ENCODE measurements at places on chromosomes 13 and 19.

GRCh38 chr13:58085819-58086218, 454.3 kb downstream of the PCDH17 start:
- DNase-seq = no peak

DNA sequence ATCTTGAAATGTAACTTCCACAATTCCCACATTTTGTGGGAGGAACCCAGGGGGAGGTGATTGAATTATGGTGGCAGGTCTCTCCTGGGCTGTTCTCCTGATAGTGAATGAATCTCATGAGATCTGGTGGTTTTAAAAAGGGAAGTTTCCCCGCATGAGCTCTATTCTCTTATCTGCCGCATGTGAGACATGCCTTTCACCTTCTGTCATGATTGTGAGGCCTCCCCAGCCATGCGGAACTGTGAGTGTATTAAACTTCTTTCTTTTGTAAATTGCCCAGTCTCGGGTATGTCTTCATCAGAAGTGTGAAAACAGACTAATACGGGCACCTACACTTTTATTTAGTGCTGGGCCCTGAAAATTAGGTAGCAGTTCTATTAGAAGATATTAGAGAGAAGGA, 45.8 kb downstream of the TNFSF13B start:
- no peak for DNase-seq

DNA sequence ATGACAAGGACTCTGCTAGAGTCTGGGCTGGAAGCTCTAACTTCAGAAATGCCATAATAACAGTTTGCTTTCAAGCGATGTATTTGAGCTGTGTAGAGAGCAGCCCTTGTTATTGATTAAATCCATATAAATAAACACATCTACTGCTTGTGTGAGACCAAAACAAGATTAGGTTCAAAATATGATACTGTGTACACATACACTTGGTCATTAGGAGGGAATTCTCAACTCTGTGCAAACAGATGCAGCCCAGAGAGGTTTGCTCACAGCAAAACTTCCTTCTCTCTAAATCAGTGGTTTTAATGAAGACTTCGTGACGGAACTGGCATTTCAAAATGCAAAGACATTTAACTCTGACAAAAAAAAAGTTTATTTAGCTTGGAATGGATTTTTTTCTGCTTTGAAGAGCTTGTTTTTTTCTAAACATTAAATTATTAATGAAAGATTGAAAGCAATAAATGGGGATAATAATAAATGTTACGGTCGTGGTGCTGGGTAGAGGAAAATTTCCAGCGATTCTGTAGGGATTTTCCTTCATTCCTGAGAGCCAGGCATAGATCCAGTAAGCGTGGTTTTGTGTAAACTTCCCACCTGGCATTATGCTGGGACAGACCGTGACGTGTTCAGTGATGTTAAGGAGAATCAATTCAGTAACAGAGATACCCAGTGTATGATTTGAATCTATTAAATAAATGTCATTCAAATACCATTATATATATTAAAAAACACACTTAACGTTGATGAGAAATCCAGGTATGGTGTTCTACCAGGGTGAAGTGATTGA, 213.7 kb downstream of the TEX29 start:
- DNase-seq = no peak

DNA sequence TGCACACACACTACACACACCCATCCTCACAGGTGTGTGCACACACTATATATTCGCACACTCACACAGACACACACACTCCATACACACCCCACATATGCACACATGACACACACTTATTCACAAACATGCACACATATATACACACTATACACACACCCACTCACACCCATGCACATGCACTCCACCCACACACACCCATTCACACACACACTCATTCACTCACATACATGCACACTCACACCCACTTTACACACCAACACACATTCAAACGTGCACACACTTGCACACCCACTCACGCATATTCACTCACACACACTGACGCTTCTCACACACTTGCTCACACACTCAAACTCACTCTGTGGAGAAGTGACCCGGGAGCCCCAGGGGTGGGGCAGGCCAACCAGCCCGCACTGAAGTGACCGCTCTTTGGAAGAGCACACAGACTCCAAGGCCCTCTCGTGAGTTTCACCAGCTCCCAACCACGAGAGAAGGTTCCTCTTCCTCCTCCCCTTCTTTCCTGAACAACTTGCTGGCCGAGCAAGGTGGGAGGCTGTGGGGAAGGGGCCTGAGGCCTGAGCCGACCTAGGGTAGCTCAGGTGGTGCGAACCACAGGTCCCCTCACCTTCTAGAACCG, 86.1 kb upstream of the TM9SF2 start:
- no peak for DNase-seq

DNA sequence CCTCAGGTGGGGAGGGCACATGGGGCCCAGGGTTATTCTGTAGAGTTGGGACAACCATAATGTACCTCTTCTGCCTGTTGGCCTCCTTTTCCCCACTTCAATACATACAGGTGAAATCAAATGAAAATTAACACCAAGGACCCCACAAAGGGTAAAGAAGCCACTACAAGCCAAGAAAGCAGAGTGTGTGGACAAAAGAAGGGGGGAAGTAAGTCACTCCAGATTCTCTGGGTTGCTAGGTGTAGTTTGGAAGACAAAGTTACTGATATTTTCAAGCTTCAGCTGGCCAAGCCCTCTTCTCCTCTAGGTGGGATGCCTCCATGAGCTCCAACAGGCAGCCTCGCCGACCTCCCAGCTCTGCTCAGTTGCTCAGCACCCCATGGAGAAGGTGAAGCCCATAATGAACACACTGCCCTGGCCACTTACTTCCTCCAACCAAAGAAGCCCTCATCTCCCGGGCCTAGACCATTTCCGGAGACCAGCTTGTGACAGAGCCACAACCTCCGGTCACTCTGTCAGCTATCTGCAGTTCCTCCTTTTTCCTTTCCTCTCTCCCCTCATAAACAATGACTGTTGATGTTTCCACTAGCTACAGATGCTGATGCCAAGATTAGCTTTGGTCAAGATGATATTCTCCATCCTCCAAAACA, 66.8 kb upstream of the MED4 start:
- peak; percentile 7 for DNase-seq

DNA sequence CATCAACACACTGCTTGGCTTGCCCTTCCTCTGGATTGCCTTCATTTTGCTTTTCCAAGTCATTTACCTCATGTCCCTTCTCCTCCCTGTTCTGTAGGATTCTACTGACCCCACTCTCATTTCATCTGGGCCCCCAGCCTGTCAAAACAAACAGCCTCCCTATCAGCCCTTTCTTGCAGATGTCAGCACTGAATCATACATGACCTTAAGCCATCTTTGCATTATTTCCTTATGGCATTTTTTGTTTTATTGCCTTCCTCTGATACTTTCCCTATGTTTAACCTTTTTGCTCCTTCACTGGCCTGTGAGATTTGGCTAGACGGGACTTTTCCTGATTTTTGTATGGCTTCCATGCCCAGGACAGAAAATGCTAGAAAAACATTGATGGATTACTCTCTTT, 8.7 kb downstream of the LRCH1 start:
- no peak for DNase-seq

GRCh38 chr13:83819156-83819555, 63.1 kb downstream of the SLITRK1 start:
- no peak for DNase-seq

GRCh38 chr19:45999653-46000121, 4.4 kb downstream of the CCDC61 start:
- no peak for DNase-seq

DNA sequence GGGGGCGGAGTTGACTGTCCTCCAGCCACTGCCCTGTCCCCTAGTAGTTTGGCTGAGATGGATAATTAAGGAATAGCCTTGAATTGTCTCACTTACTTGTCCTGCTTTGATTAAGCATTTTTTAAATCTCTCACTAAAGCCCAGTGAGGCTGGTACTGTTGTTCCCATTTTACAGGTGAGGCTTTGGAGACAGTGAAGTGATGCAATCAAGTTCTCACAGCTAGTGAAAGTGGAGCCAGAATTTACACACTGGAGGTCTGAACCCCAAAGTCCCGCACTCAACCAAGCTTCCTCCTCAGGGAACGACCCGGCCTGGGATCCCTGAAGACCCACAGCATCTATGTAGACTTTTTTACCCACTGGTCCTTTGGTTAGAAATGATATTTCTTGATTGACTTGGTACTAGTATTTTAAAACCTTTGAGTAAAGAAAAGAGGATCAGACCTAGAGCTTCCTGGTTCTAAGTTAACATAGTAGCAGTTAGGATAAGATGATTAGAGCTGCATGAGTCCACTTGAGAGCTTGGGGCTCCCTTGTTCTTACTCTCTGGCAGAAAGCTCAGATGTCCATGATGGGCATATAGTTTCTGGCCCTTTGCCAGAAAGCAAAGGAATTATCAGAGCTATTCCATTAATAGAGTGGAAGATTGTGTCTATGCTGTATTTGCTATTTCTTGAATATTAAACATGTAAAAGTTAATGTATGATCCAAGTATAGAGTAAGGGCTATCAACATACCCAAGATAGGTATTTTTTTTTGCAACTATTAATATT, 154.3 kb downstream of the LMO7 start:
- DNase-seq = no peak

- no peak for DNase-seq
Observed at GRCh38 chr13:41394166-41394565, 63.2 kb upstream of the RGCC start.

DNA sequence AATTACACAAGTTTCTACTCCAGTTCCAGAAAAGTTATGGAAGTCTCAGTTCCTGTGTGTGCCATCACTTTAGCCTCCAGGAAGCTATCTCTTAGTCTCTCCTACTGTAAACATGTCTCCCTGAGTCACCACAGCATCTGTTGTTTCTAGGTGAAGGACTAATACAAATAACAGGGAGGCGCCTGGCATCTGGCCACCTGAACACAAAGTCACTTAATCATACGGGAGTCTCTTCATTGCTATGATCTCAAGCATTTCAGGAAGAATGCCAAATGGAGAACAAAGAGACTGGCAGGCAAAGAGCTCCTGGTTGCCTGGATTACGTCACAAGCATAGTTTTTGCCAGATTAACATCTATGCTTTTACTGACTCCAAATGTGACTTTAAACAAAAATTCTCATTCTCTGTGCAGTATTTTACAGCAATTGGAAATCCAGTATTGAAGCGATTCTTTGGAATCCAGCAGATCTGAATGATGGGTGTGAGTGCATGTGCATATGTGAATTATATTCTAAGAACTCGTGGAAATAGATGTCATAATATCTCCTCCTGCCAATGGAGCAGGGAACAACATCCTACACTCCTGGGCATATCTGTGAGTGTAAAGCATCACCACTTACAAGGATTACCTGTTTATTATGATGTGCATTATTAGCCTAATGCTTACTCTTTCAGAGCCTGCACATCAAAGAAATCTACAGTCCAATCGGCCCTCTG, 572.8 kb downstream of the PCDH9 start:
- no peak for DNase-seq

GRCh38 chr19:12841094-12841493, 2.8 kb downstream of the MAST1 start:
- no peak for DNase-seq

DNA sequence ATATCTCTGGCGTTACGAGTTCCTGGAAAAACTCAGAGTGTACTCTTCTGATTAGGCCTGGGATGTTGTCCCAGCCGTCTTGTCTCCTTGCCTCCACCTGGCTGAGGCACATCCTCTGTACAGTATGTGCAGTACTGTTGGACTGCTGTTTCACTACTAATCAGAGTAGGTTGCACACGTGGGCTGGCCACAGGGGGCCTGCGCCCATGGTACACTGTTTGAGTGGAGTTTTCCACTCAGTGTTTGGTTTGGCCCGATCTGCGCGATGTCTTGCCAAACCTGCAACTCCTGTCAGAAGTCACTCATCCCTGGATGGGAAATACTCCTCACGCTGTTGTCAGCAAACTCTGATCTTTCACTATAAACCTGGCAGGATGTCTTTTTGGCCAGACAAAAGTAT, 189.6 kb upstream of the CSNK1A1L start:
- no peak for DNase-seq

GRCh38 chr19:18853755-18854427, 22.1 kb downstream of the UPF1 start:
- no peak for DNase-seq

DNA sequence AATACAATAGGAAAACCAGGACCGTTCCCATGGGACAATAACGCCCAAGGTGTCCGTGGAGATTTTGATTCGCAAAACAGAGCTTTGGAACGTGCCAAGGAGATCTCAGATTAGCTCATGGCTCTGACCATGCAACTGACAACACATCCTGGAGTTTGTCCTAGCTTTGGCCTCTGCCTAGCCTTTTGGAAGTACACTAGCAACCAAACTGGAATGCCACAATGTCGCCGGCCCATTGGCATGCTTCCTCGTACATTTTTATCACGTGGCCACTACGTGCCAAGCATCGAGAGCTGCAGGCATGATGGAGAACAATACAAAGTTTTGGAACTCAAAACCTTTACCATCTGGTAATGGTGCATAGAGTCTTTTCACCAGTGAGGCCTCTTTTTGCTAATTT, 256.5 kb downstream of the DCLK1 start:
- no peak for DNase-seq

DNA sequence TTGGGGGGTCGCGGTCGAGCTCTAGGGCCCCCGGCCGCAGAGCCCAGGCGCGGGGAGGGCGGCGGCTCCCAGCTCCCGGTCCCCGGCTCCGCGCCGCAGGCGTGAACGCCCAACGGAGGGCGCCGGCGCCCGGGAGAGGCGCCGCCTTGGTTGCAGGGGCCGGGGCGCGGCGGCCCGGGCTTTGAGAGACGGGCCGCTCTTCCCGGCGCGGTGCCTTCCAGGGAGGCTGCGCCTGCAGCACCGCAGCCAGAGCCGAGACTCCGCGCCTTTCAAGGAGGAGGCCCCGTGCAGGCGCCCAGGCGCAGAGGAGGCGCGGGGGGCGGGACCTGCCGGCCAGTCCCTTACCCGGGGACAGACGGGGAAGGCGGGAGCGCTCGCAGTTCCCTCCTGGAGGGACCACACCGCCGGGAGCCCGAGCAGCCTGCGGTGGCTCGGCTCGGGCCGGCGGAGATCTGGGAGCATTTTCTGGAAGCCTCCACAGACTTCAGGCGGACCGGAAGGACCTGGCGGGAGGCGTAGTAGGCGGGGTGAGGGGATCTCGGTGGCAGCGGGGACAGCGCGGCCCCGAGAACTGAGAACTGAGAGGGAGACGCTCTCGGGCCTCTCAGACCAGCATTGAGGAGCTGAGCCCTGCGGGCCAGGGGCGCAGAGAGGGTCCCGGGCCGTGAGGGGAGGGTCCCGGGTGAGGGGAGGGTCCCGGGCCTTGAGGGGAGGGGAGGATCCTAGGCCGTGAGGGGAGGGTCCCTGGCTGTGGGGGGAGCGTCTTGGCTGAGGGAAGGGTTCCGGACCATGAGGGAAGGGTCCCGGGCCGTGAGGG, 25.5 kb upstream of the MCF2L start:
- DNase-seq = no peak
